HS-27A (cell line): ENCODE measurements at places on chromosomes 2 and 18.

- DNase-seq = no peak
Measured at GRCh38 chr18:13813271-13813849, 10.6 kb upstream of the MC5R start.

DNA sequence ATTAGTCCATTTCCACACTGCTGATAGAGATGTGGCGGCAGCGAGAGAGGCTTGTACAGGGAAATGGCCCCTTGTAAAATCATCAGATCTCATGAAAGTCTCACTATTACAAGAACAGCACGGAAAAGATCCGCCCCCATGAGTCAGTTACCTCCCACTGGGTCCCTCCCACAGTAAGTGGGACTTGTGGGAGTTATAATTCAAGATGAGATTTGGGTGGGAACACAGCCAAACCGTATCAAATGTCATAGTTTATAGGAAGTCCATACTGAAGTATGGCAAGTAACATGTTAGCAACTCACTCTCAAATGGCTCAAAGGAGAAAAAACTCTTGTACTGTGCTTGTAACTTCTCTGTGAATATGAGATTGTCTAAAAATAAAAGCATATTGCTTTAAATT lies 56.1 kb downstream of the FARP2 start:
- no peak for DNase-seq

DNA sequence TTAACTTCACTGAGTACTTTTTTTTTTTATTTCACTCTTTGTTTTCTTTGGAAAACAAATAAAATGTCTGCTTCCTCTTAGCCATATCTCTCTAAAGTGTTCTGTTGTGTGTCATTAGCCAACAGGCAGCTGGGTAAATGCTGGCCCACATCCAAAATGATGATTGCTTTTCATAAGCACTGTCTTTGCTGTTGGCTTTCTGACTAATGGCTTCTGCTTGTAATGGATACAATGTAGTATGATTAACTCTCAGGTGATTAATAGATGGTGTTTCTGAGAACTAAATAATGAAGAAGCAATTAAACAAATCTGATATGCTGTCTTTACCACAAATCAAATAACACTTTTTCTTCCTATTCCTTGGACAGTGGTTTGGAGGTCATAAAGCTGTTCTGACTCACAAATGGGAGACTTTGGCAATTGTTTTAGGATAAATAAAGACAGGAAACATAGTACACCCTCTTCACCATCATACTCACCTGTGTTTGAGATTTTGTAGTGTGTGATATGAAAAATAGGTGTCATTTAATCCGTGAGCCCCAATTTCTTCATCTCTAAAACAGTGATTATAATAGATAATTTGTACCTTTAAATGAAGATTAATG lies 888.4 kb downstream of the TSN start:
- DNase-seq = peak; percentile 8

DNA sequence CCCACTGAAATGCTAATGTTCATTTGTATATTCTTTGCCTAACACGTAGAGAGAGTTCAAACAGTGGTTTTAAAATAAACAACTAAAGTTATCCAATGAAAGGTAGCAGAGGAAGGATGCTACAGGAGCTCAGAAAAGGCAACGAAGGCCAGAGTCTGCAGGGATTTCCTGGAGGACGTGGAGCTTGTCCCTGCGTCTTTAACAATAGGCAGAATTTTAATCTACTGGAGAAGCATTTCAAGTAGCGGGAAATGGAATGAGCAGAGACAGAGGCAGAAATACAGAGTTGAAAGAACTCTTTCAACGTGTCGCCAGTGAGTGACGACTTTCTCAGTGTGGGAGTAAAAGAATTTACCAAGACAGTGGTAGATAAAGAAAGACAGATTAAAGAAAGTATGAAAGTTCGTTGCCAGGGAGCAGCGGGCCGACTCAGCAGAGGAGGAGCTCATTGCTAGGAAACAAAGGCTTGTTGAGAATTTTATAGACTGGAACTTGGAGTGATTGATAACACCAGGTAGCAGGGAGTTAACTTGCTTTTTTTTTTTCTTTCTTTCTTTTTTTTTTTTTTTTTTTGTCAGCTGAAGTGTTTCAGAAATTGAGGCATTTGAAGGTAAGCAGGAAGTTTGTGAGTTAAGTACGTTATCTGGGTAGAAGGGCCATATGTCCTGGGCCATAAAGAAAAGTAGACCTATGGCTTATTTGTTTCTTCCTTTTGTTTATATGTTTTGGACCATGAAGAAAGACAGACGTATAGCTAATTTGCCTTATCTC lies 625 bp upstream of the NBAS start:
- no peak for DNase-seq

DNA sequence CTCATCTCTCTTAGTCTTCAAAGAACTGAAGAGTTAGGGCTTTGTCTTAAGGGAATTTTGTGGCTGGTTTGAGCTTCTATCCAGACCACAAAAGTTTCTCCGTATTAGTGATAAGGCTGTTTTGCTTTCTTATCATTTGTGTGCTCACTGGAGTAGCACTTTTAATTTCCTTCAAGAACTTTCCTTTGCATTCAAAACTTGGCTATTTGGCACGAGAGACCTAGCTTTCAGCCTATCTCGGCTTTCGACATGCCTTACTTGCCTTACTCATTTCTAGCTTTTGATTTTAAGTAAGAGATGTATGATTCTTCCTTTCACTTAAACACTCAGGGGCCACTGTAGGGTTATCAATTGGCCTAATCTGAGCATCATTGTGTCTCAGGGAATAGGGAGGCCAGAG lies 29.9 kb downstream of the HDHD2 start:
- DNase-seq = no peak

DNA sequence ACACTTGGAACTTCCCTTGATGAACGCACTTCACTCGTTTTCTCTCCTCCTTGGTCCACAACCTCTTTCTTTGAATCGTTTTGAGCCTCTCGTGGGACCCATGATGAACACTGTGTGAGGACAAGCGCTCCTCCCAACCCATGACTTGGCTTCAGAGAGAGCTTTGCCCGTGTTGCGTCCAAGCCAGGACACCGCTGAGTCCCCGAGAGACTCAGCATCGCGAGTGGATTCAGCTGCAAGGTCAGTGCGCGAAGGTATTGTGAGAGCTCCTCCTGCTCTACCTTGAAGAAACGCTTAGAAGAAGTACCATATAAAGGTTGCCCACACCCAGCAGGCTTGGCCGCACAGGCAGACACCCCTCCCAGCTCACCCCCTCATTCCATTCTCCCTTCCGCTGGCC lies 58.7 kb downstream of the ZNF516 start:
- no peak for DNase-seq

DNA sequence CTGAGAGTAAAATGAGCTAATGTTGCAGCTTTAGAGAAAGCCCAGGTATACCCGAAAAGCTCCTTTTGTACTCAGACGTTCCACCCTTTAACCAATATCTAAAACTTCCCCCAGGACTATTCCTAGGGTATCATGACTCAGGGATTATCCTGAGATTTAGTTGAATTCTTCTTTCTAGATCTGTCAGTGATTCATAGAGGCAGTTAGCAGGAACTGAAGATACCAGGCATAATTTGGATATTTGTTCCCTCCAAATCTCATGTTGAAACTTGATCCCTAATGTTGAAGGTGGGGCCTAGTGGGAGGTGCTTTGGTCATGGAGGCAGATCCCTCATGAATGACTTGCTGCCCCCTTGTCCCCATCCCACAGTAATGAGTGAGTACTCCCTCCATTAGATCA lies 161.2 kb upstream of the LRP1B start:
- DNase-seq = peak; percentile 74

- DNase-seq = no peak
Measured at GRCh38 chr2:177767768-177768167, 304.8 kb downstream of the PDE11A start.

DNA sequence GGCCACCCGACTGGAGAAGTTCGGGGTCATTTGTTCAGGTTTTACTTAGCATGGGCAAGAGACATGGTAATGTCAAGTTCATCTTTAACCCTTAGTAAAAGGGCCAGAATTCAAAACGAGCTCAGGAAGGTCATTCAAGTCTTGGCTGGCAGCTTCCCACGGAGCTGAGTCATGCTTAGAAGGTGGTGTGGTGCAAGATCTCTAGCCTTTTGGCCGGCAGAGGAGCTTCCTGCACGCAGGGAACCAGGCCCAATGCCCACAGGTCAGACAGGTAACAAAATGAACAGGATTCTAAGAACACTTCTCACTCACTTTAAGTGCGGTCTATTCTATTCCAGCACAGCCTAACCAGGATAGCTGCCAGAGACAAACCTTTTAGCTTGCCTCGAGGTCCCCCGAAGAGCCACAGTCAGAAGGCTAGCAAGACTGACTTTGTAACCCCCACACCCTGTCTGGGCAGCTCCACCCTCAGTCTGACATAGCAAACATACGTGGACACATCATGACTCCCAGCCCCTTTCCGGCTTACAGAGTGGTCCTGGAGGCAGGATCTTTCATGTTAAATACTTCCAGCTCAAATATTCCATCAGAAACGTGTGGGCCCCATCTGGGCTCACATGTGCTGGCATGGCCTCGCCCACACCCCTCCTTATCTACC lies 292.7 kb downstream of the BCL11A start:
- DNase-seq = no peak

- no peak for DNase-seq
Measured at GRCh38 chr2:160405077-160405867, 88.3 kb downstream of the RBMS1 start.

- no peak for DNase-seq
Measured at GRCh38 chr2:127293386-127293747, 577 bp downstream of the ERCC3 start.

DNA sequence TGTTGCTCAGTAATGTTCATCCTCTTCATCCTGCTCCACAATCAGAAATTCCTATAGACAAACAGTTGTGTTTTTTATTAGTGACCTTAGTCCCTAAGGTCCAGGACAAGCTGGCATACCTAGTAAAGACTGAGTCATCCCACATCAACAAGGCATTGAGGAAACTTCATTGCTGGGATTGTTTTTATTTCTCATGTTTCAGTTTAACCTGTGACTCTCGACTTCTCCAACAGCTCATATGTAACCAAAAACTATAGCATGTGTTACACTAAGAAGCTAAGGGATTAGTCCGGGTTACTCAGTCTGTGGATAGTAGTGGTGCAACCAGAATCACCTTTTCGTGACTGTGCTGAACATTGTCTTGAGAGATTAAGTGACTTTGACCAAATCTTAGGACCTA lies 292.1 kb downstream of the RDH14 start:
- peak; percentile 22 for DNase-seq

- no peak for DNase-seq
Measured at GRCh38 chr2:43251171-43251731, 24.8 kb upstream of the ZFP36L2 start.

- no peak for DNase-seq
Measured at GRCh38 chr2:2703172-2703571, 372.1 kb upstream of the MYT1L start.

- DNase-seq = no peak
Measured at GRCh38 chr2:80292474-80292873, 12.1 kb downstream of the LRRTM1 start.

DNA sequence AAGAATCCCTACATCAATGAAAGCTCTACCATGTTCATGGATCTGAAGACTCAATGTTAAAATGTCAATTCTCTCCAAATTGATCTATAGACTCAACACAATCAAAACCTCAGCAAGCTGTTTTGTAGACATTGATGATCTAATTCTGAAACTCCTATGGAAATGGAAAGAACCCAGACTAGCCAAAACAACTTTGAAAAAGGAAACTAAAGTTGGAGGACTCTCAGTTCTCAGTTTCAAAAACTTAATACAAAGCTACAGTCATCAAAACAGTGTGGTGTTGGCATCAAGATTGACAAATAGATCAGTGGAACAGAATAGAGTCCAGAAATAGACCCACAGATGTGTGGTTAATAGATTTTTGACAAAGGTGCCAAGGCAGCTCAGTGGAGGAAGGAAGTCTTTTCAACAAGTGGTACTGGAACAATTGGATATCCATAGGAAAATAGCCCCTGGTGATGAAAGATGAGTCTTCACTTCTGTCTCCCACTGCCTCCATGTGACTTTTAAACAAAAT lies 30.4 kb downstream of the LBH start:
- DNase-seq = no peak

GRCh38 chr2:123906361-123906760 lies 118.7 kb upstream of the CNTNAP5 start:
- DNase-seq = no peak

GRCh38 chr2:191666226-191666625 lies 11.7 kb upstream of the NABP1 start:
- DNase-seq = no peak

DNA sequence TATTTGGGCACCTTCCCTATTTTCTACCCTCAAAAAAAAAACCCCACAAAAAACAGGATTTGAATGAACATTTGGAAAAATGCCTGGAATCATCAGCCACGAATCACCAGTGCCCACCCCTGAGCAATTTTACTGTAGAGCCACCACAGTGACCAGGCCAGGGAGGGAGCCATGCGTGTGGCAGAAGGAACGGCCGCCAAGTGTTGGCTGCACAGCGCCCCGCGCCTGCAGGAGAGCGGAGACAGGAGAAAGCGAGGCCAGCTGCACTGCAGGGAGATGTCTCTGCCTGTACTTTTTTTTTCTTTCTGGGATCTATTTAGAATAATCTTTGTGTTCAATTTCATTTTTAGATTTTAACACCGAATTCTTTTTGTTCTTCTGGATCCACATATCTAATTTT lies 269.3 kb upstream of the RAB12 start:
- no peak for DNase-seq

GRCh38 chr2:3830796-3831195 lies 127.4 kb downstream of the DCDC2C start:
- DNase-seq = no peak

DNA sequence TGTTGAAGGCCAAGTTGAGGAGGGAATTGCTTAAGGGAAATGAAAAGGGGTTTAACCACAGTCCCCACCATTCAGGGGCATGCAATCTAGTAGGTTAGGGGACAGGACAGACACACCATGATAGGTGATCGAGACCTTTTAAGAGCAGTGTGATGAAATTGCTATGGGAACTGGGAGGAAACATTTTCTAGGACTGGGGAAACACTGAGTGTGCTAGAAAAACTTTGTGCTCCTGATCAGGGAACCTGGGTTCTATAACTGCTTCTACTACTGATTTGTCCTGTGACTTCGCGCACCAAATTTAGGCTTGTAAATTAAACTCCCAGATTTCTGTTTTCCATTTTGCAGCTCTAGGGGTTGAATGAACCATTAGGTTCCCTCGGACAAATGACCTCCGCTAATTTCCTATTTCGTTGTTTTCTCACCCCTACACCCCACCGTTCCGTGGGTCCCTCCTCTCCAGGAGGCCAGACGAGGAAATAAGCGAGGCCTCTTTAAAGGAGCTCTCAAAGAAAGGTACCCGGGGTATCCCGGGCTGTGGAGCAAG lies 371 bp upstream of the LCLAT1 start:
- no peak for DNase-seq

DNA sequence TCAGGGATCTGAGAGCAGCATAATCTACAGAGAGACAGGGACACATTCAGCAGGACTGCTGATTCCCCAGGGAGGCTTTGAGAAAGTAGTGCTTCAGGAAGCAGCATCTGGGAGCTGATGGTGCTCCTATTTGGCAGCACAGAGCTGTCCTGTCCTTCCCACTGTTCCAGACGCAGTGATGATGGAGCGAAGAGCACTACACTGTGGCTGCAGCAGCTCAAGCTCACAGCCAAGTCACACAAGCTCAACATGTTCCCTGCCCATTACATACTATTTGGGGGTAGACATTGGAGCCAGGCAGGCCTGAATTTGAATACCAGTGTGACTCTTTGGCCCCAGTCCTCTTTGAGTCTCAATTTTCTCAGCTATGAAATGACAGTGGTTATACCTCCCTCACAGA lies 15.2 kb upstream of the GALM start:
- no peak for DNase-seq

- no peak for DNase-seq
Measured at GRCh38 chr18:9796011-9796410, 87.9 kb downstream of the RAB31 start.

- DNase-seq = no peak
Measured at GRCh38 chr2:37376421-37377186, 32.2 kb downstream of the QPCT start.

- DNase-seq = no peak
Measured at GRCh38 chr2:171895786-171896185, 1.7 kb upstream of the SLC25A12 start.
